ENCODE measurements at places on chromosomes 16 and 17. TPM values are rescaled to one million over a fixed set of nuclear protein-coding genes. Genes with fewer than 3 reads are reported as not detected.

GRCh38 chr16:1916640-1916990, 1.6 kb downstream of the HS3ST6 start:
- DNase-seq: no peak

DNA sequence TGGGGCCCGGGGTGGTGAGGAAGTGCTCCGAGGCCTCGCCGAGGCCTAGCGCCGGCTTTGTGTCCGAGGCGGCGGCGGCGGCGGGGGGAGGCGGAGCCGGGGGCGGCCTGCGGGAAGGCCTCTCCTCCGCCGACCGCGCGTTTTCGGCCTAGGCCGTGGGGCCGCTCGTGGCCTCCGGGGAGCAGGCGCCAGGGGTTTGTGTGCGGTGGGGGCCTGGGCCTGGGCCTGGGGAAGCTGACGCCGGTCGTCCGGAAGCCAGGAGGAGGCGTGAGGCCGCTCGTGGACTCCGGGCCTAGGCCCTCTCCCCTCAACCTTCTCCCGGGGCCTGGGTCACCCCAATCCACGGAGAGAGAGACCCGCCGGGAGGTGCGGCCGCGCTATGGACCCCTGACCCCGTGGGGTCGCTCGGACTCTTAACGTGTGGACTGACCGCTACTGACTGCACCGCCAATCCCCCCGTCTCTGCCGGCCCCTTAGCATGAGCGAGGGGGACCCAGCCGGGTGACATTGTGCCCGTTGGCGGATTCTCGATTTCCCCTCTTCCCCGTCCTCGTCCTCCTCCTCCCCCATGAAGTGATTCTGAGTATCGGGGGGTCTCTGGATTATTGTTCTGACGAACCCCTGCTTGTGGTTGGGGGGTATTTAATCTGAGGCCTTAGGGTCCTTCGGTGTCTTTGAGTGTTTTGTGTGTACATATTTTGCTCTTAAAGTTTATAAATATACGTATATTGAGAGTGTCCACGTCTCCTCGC, 660 bp downstream of the RBBP6 start:
- DNase-seq: no peak

DNA sequence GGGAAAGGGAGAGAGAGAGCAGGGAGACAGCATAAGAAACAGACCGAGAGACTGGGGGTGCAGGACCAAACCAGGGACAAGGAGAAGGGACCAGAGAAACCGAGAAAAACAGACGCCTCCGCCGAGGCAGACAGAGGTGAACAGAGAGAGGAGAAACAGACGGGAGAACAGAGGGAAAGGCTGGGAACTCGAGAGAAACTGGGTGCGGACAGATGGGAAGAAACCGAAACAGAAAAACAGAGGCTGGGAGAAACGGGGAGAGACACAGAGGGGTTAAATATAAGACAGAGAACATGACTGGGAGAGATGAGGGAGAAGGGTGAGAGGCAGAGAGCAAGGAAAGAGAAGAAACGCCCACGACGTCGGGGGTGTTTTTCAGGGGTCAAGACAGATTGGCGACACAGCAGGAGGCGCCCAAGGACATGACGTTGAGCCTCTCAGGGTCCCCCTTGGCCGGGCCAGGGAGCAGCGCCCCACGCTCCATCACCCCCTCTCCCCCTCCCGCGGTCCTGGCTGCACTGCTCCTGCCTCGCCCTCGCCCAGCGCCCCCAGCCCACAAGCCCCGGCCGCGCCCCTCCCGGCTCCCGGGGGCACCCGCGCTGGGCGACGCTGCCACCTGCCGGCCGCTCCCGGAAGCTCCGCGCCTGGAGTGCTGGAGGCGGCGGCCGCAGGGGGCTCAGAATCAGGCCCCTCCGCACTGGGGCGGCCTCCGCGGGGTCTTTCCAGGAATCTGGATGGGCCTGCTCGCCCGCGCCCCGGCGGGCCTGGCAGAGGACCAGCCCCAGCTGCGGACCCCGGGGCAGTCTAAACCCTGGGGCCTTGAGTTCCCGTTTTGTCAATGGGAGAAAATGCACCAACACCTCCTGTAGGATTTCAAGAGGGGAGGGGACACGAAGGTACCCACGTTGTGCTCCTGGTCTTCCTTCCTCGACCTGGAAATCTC, 1.3 kb upstream of the TMEM92 start:
- DNase-seq: no peak

The CHST5 gene
- polyA plus RNA-seq: 0.32 TPM

The MPV17L gene
- 11.2 TPM for polyA plus RNA-seq

The DNAI2 gene
- 0.27 TPM for polyA plus RNA-seq

The SLC5A10 gene
- 0.22 TPM for polyA plus RNA-seq

DNA sequence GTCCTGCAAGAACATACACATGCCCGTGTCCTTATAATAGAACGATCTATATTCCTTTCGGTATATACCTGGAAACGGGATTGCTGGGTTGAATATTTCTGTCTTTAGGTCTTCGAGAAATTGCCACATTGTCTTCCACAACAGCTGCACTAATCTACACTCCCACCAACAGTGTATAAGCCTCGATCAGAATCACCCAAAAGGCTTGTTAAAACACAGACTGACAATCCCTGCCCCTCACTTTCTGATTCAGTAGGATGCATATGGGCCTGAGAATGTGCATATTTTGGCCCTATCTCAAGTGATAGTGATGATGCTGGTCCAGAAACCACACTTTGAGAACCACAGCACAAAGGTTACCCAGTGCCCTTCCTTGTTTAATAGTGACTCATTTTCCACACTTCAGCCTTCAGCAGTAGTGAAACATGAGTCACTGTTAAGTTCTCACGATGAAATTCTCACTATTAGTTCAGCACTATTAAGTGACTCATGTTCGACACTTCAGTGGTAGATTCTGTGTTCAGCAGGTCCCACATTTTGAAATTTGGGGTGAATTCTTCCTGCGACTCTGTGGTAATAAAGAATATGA, 215.6 kb downstream of the GRIN2A start:
- no peak for DNase-seq

DNA sequence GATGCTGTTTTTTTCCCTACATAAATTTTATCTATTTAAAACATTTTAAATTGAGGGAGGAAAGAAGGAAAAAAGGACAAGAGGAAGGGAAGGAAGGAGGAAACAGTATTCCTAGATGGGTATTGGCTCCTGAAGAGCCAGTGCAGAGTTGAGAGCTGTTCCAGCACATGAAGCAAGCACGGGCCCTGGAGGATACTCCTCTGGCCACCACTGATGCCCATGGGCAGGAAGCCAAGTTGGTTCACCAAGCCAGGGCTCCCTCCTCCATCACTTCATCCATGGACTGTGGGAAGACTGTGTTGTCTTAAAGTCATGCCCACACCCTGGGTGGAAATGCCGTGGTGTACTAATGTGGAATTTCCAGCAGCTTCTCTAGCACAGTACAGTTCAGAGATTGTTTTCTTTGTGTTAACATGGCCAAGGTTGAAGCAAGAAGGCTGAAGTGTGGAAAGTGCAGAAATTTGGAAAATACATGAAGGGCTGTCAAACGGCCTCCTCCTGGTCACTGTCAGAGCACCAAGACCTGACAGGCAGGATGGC, 23.9 kb upstream of the NOS2 start:
- no peak for DNase-seq

The CPHXL2 gene
- not detected for polyA plus RNA-seq

The TEKT1 gene
- polyA plus RNA-seq: 0.47 TPM

- no peak for DNase-seq
Observed at GRCh38 chr17:37747222-37747621, 2.4 kb upstream of the HNF1B start.

- no peak for DNase-seq
Observed at GRCh38 chr17:67842648-67843047, 17.3 kb downstream of the BPTF start.

The HOXB5 gene
- 49.2 TPM for polyA plus RNA-seq

DNA sequence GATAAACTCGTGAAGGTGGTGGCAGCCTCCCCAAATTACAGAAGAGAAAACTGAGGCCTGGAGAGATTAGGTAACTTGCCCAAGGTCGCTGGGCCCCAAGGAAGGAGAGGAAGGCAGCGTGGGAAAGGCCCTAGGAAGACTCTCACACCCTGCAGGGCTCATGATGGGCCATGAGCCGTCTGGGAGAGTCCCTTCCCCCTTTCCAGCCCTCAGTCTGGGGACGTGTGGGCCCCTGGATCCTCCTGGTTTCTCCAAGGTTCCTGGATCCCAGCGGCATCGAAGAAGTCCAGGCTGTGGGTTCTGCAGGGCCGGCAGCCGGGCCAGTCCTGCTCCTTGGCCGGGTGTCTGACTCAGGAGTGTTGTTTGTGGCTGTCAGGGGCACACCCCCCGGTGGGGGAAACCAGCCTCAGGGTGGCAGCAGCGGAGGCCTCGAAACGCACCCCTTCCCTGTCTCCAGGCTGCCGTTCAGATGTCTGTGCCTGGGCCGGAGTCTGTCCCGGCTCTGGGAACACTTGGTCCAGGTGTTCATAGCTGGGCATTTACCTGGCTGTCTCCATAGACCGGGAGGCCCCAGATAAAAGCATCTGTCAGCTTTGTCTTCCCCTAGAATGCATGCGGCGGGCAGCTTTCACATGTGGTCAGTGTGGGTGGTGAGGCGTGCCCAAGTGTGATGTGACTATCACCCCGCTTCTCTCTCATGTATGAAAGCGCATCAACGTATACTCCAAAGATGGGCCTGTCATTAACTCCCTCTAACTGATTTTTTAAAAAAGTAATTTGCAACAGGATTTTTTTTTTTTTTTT, 3.7 kb upstream of the RAP1GAP2 start:
- no peak for DNase-seq

DNA sequence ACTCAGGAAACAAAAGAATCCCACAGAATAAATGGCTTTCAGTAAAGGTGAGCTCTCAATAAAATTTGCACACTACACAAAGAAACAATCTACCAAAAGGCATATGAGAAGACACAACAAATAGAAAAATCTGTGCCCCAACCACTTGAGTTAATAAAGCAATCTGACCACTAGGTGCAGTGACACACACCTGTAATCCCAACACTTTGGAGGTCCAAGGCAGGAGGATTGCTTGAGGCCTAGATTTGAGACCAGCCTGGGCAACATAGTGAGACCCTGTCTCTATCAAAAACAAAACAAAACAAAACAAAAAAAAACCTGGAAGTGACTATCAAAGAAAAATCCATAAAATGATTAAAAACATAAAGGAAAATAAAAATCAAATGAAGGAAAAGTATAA, 9.6 kb upstream of the ABCA5 start:
- DNase-seq: no peak

GRCh38 chr17:83090444-83091256, 11.2 kb downstream of the METRNL start:
- DNase-seq: no peak

GRCh38 chr17:67629971-67630320, 87.8 kb upstream of the NOL11 start:
- DNase-seq: no peak

GRCh38 chr16:85112364-85112763, at the start of gene CIBAR2:
Gene CIBAR2, minus strand, starts transcription at chr16:85112472. Its CDS starts 120 bp downstream, at chr16:85112352.
- no peak for DNase-seq

The MYO15B gene
- 108 TPM for polyA plus RNA-seq

DNA sequence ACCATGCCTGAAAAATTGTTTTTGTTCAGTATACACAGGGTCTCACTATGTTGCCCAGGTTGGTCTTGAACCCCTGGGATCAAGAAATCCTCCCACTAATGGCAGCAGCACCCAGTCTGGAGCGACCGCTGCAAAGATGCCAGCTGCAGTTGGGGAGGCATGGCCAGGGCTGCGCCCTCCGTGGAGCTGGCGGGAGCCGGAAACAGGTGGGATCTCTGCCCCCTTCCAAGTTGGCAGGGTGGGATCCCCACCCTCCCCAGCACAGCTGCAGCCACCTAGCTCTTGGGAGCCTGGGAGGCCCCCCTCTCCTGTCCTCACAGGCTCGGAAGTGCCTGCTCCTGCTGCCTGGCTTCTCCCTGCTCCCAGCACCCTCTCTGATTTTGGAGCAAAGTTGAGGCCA, 176.8 kb downstream of the ZNF423 start:
- no peak for DNase-seq

The ABCC3 gene
- 5.3 TPM for polyA plus RNA-seq

All from left renal cortex interstitium (tissue), 4 donors.